Dermis blood vessel endothelial cell (primary cell): ENCODE measurements at places on chromosomes 1 and 21. TPM values are rescaled to one million over a fixed set of nuclear protein-coding genes. Genes with fewer than 3 reads are reported as not detected.

The ZNF687 gene
- 12.6 and 16.6 TPM in 2 replicates for total RNA-seq

The CTSK gene
- total RNA-seq = 0.68 and 0.84 TPM in 2 replicates

The TMCC2 gene
- 1.7 and 1.9 TPM in 2 replicates for total RNA-seq

The TNFRSF14 gene
- 109 and 155 TPM in 2 replicates for total RNA-seq

The THAP3 gene
- 19.9 and 23.5 TPM in 2 replicates for total RNA-seq

The RBM11 gene
- total RNA-seq = not detected in 2 replicates

The CFAP74 gene
- not detected in 2 replicates for total RNA-seq

The FAM72C gene
- total RNA-seq = 0.34 and 1.7 TPM in 2 replicates

The S100A3 gene
- total RNA-seq = 1.3 and 1.4 TPM in 2 replicates

The LEMD1 gene
- total RNA-seq = not detected in 2 replicates

The MYBPH gene
- not detected in 2 replicates for total RNA-seq

The ANGPTL3 gene
- not detected in 2 replicates for total RNA-seq

The SLFNL1 gene
- total RNA-seq = 0.19 and 0.51 TPM in 2 replicates

The MSH4 gene
- 0.14 and 0.34 TPM in 2 replicates for total RNA-seq

The SPRR5 gene
- total RNA-seq = not detected in 2 replicates

The PIGR gene
- total RNA-seq = under 0.01 TPM in 2 replicates

The OR2AK2 gene
- total RNA-seq = not detected in 2 replicates
